ENCODE measurements at places on chromosomes 2 and 18.

GRCh38 chr2:20635675-20636584 lies 15.0 kb downstream of the HS1BP3 start:
- DNase-seq, result peak; percentile 21
- peaks cover 9% of the 10 kb centered on the region for H3K4me1 ChIP-seq
- H3K27me3 ChIP-seq, result no peaks in the 10 kb centered on the region
- H3K27ac ChIP-seq, result peak overlapping the region; percentile 47

DNA sequence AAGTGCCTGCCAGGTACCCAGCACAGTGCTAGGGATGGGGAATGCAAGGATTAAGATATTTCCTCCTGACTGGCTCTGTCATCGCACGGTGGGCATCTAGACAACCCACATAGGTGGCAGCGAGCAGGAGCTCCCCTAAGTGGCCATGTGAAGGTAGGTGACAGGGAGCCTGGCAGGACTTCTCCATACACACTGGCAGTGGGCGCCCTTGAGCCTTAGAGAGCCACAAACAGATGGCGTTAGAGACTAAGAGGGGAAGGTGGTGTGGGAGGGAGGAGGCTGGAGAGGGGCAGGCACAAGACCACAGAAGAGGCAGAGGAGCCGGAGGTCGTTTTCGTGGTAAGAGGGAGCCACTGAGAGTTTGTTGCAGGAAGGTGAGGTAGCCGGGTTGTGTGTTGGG lies 15.2 kb downstream of the PRELID3A start:
- H3K4me1 ChIP-seq, result peaks cover 7% of the 10 kb centered on the region
- no peaks in the 10 kb centered on the region for H3K36me3 ChIP-seq
- DNase-seq, result no peak
- no peak overlapping the region for H3K4me3 ChIP-seq

GRCh38 chr2:767440-767839 lies 90.2 kb upstream of the TMEM18 start:
- H3K4me3 ChIP-seq, result no peak overlapping the region
- H3K27me3 ChIP-seq, result peaks cover 17% of the 10 kb centered on the region
- peaks cover 13% of the 10 kb centered on the region for H3K4me1 ChIP-seq
- peak overlapping the region; percentile 29 for H3K27ac ChIP-seq
- no peaks in the 10 kb centered on the region for H3K36me3 ChIP-seq
- DNase-seq, result no peak

- no peak for DNase-seq
- no peak overlapping the region for H3K4me3 ChIP-seq
- no peak overlapping the region for H3K27ac ChIP-seq
- peaks cover 7% of the 10 kb centered on the region for H3K4me1 ChIP-seq
These were observed 57.7 kb downstream of the ASAP2 start for GRCh38 chr2:9264301-9264700.

DNA sequence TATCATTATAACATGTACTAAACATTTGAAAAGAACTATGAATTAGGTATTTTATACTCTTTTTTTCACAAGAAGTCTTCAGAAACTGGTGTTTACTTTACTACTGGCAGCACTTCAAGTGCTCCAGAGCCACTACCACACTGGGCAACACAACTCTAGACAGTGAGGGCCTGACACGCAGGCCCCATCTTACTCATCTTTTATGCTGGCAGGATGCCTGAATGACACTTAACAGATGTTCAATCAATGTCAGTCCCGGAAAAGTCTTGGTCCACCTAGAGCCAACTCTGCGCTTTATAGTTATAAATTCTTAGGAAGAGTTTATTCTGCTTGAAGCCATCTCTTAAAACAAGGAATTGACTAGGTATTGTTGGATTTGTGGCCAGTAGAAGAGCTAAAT lies 8.7 kb upstream of the WIPF1 start:
- DNase-seq, result no peak
- peaks cover 2% of the 10 kb centered on the region for H3K36me3 ChIP-seq
- H3K4me3 ChIP-seq, result peak overlapping the region; percentile 67
- peak overlapping the region; percentile 98 for H3K27ac ChIP-seq
- H3K4me1 ChIP-seq, result peaks cover 65% of the 10 kb centered on the region
- H3K27me3 ChIP-seq, result no peaks in the 10 kb centered on the region

GRCh38 chr2:127634626-127635379 lies 11.2 kb upstream of the GPR17 start:
- H3K27me3 ChIP-seq, result no peaks in the 10 kb centered on the region
- no peaks in the 10 kb centered on the region for H3K36me3 ChIP-seq
- peak overlapping the region; percentile 43 for H3K4me3 ChIP-seq
- H3K27ac ChIP-seq, result no peak overlapping the region
- DNase-seq, result no peak

- no peaks in the 10 kb centered on the region for H3K36me3 ChIP-seq
- no peak overlapping the region for H3K27ac ChIP-seq
- no peak overlapping the region for H3K4me3 ChIP-seq
- H3K27me3 ChIP-seq, result no peaks in the 10 kb centered on the region
- no peak for DNase-seq
- H3K4me1 ChIP-seq, result no peaks in the 10 kb centered on the region
These were observed 624.8 kb upstream of the RAB6C start for GRCh38 chr2:129354631-129355030.

GRCh38 chr2:73291461-73292315 lies 1.7 kb downstream of the EGR4 start:
- peak overlapping the region; percentile 75 for H3K4me3 ChIP-seq
- peaks cover 5% of the 10 kb centered on the region for H3K36me3 ChIP-seq

- DNase-seq, result no peak
- no peaks in the 10 kb centered on the region for H3K36me3 ChIP-seq
- no peak overlapping the region for H3K4me3 ChIP-seq
- H3K27ac ChIP-seq, result no peak overlapping the region
- no peaks in the 10 kb centered on the region for H3K27me3 ChIP-seq
- no peaks in the 10 kb centered on the region for H3K4me1 ChIP-seq
These were observed 314.9 kb downstream of the ERBB4 start for GRCh38 chr2:212223696-212224095.

DNA sequence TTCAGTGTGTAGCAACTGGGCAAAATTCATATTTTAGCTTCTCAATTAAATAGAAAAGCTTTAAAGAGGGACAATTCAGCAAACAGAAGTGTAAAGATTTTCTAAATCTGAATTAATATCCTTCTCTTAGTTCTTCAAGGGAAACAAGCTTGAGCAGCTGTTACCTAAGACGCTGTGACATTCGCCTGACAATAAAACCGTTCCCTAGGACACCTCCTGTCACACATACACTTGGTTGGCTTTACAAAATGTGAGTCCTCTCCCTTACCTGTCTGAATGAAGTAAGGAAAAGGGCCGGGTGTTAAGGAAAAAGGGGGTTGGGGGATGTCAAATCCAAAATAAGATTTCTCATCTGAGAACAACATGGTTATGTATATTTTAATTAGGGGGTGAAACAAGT lies 2.1 kb downstream of the SERTAD2 start:
- H3K36me3 ChIP-seq, result no peaks in the 10 kb centered on the region
- H3K27ac ChIP-seq, result no peak overlapping the region
- H3K4me1 ChIP-seq, result peaks cover 32% of the 10 kb centered on the region
- no peak overlapping the region for H3K4me3 ChIP-seq

- H3K36me3 ChIP-seq, result peaks cover under 1% of the 10 kb centered on the region
- H3K27ac ChIP-seq, result no peak overlapping the region
- H3K27me3 ChIP-seq, result no peaks in the 10 kb centered on the region
- peaks cover 4% of the 10 kb centered on the region for H3K4me1 ChIP-seq
- no peak for DNase-seq
These were observed 32.7 kb downstream of the ABI2 start for GRCh38 chr2:203360833-203361430.

DNA sequence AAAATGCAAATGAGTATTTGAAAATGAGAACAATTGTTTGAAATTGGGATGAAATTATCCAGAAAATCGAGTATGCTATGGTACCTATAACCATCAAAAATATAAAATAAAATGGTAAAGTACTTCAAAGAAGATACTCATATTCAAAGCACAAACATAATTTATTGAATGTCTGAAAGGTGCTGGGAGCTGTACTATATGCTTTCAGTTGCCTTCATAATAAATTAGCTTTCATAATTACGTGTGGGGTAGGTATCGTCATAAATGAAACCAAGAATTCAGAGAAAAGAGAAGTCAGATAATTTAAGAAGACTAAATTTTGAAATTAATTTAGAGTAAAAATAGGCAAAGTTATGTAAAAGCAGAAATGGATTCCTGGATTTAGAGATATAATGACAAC lies 721.9 kb upstream of the ACVR2A start:
- no peak overlapping the region for H3K27ac ChIP-seq
- H3K4me3 ChIP-seq, result no peak overlapping the region
- H3K4me1 ChIP-seq, result no peaks in the 10 kb centered on the region
- peaks cover 5% of the 10 kb centered on the region for H3K27me3 ChIP-seq
- no peak for DNase-seq
- no peaks in the 10 kb centered on the region for H3K36me3 ChIP-seq

- no peaks in the 10 kb centered on the region for H3K27me3 ChIP-seq
- no peak overlapping the region for H3K4me3 ChIP-seq
- H3K36me3 ChIP-seq, result no peaks in the 10 kb centered on the region
- no peak overlapping the region for H3K27ac ChIP-seq
These were observed 258.0 kb upstream of the NRP2 start for GRCh38 chr2:205424326-205424725.

GRCh38 chr2:175861958-175862357 lies 140.1 kb downstream of the LNPK start:
- H3K4me3 ChIP-seq, result no peak overlapping the region
- H3K36me3 ChIP-seq, result peaks cover 2% of the 10 kb centered on the region
- no peaks in the 10 kb centered on the region for H3K4me1 ChIP-seq

GRCh38 chr18:79643054-79643984 lies 36.3 kb upstream of the CTDP1 start:
- H3K4me3 ChIP-seq, result no peak overlapping the region
- H3K27me3 ChIP-seq, result peaks cover 22% of the 10 kb centered on the region
- no peaks in the 10 kb centered on the region for H3K36me3 ChIP-seq
- H3K4me1 ChIP-seq, result peaks cover 3% of the 10 kb centered on the region

DNA sequence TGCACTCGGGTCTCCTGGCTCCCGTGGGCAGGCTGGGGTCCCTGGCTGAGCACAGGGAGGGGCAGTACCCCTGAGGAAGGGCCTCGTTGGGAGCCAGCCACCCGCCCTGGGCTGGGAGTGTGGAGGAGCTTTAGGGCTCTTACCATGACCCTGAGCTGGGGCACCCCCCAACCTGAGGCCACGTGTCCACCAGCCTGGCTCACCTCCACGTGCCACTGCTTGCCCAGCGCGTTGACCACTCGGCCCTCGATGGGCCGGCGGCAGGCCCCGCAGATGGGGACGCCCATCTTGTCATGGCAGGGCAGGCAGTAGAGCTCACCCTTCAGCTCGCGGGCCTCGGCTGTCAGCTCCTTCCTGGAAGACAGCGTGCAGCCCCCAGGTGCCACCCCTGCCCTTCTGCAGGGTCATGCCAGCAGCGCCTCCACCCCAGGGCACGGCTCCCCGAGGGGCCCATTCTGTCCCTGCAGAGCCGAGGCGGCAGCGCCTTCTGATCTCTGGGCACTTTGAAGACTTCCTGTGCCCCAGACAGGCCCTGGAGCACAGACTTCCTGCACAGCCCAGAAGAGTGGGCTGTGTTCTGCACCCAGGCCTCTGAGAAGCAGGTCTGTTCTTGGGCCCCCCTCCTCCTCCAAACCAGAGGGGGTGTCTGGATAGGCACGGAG lies 4.0 kb upstream of the GPR17 start:
- H3K4me1 ChIP-seq, result peaks cover 21% of the 10 kb centered on the region
- no peaks in the 10 kb centered on the region for H3K27me3 ChIP-seq
- peak overlapping the region; percentile 75 for H3K4me3 ChIP-seq
- H3K27ac ChIP-seq, result no peak overlapping the region

DNA sequence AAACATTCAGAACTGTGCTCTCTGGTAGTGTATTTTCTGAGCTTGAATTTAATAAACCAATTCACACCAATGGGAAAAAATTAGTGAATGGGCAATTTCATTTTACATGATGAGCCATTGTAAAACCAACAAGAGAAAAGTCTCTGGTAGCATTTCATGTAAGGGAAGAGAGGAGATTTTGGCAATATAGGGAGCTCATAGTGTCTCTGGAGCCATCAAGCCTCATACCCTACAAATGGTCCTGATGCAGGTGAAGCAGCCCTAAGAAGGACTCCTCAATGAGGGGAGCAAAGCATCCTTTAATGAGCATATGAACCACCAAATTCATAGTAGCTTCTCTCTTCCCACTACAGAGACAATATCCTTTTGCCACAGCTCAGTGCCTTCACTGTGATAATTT lies 373.0 kb downstream of the RIT2 start:
- no peaks in the 10 kb centered on the region for H3K27me3 ChIP-seq
- H3K4me3 ChIP-seq, result no peak overlapping the region
- H3K4me1 ChIP-seq, result no peaks in the 10 kb centered on the region
- DNase-seq, result no peak

DNA sequence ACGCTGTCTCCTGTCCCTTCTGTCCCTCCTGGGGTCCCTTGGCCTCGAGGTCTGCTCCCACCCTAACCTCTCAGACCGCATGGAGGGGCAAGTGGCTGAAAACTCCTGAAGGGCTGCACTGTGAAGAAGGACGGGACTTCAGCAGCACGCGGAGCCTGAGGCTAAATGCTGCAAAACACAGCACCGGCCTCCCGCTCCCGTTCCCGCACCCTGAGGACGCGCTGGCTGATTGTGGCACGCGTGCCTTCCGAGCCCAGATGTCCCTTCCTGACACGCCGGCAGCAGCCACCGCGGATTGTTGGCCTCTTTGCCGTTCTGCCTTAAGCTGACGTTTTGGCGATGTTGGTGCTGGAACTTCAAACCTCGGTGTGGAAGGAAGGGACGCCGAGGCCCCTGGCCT lies 125.9 kb upstream of the CTDP1 start:
- H3K27ac ChIP-seq, result no peak overlapping the region
- no peaks in the 10 kb centered on the region for H3K27me3 ChIP-seq
- DNase-seq, result no peak
- no peak overlapping the region for H3K4me3 ChIP-seq

- H3K27me3 ChIP-seq, result peaks cover 24% of the 10 kb centered on the region
- H3K27ac ChIP-seq, result no peak overlapping the region
- DNase-seq, result no peak
- H3K4me1 ChIP-seq, result peaks cover 3% of the 10 kb centered on the region
- no peaks in the 10 kb centered on the region for H3K36me3 ChIP-seq
These were observed 201.4 kb downstream of the SOCS6 start for GRCh38 chr18:70489986-70490933.

GRCh38 chr2:97869722-97870346 lies 125.9 kb downstream of the TMEM131 start:
- peaks cover 2% of the 10 kb centered on the region for H3K36me3 ChIP-seq
- no peak overlapping the region for H3K27ac ChIP-seq
- DNase-seq, result no peak
- H3K4me3 ChIP-seq, result no peak overlapping the region
- no peaks in the 10 kb centered on the region for H3K27me3 ChIP-seq

DNA sequence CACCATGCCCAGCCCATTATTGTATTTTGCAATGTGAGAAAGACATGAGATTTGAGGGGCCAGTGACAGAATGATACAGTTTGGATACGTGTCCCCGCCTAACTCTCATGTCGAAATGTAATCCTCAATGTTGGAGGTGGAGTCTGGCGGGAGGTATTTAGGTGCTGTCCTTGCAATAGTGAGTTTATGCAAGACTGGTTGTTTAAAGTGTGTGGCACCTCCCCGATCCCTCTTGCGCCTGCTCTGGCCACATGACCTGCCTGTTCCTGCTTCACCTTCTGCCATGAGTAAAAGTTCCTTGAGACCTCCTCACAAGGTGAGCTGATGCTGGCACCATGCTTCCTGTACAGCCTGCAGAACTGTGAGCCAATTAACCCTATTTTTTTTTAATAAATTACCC lies 16.6 kb downstream of the CNDP1 start:
- peaks cover 2% of the 10 kb centered on the region for H3K4me1 ChIP-seq
- H3K27me3 ChIP-seq, result peaks cover 36% of the 10 kb centered on the region
- no peak overlapping the region for H3K27ac ChIP-seq
- DNase-seq, result no peak
- peaks cover 2% of the 10 kb centered on the region for H3K36me3 ChIP-seq
